ENCODE measurements at places on chromosomes 2 and 18.
A peak's percentile ranks its signal among the peaks of the same experiment; 100 is the strongest.

GRCh38 chr2:208118918-208119317, 5.4 kb downstream of the CRYGD start:
- DNase-seq: no peak

DNA sequence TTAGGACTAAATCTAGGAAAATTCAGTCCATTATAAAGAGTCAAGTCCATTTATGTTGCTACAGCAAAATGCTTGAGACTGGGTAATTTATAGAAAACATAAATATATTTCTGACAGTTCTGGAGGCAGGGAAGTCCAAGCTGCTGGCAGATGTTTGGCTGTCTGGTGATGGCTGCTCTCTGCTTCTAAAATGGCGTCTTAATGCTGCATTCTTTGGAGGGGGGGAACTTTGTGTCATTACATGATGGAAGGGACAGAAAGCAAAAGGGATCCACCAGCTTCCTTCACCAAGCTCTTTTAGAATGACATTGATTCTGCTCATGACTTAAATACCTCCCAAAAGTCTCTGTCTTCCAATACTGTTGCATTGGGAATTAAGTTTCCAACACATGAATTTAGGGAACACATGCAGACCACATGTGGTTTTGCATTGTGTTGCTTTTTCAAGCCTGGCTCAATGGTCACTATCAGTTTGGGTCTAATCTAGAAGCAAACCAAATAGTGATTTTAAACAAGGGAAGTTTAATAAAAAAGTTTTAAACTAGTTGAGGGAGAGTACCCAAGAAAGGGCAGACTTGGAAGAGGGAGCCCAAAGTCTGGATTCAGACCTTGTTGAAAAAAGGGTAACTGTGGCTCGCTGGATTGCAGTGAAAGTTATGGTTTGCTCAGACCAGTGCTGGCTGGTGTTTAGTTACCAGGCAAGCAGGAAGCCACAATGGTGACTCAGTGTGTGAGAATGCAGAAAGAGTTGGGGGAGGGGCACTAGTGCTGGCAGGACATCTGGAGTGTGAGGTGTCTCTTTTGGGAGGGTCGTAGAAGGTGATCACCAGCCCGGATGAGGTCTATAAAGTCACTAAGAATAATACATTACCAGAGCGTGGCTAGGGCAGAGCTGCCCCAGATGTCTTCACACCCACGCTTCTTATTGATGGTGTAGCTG, 30.8 kb downstream of the C18orf54 start:
- DNase-seq: peak; percentile 56

- DNase-seq: no peak
Observed at GRCh38 chr2:67997528-67997900, 65.3 kb downstream of the C1D start.

DNA sequence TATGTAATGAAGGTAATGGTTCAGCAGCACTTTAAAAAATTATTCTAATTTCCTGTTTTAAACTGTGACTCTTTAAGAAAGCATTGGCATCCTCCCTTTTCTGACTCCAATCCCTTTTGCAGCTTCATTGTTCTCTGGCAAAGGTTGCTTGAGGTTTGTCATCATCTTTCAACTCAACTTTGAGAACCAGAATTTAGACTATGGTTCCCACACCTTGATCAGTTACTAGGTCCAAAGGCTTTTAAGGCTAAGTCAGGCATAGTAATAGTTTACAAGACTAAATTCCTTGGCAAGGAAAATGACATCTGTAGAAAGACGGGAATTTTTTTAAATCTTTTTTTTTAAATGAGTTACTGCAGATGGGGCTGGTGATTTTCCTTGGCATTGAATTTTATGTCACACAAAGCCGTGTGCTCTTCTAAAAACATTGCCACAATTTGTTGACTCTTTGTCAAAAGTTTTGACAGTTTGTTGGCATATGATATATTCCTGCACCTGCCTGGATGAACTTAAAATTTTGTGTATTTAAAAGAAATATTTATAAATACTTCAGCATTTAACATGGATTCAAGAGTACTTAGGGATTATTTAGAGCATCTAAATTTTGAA, 451.0 kb downstream of the MEIS1 start:
- no peak for DNase-seq
